IMR-90 (cell line): ENCODE measurements at places on chromosomes 1 and 21. TPM values are rescaled to one million over a fixed set of nuclear protein-coding genes. Genes with fewer than 3 reads are reported as not detected.

Gene NIBAN1
- 10.0 and 10.3 TPM in 2 replicates for total RNA-seq

Gene AKNAD1
- total RNA-seq = 0.18 and 0.28 TPM in 2 replicates

Gene ANKRD35
- total RNA-seq = 0.90 and 1.1 TPM in 2 replicates

Gene ZYG11B
- total RNA-seq = 46.1 and 55.2 TPM in 2 replicates

- peak; percentile 82 for DNase-seq
Observed at GRCh38 chr1:30756545-30757351, 826 bp downstream of the LAPTM5 start.

GRCh38 chr1:174060090-174060489 is 37.9 kb upstream of the RC3H1 start:
- DNase-seq = peak; percentile 22

Gene TNFRSF8
- under 0.01 TPM in 2 replicates for total RNA-seq

- no peak for DNase-seq
Observed at GRCh38 chr1:93349231-93350135, 3.8 kb downstream of the DR1 start.

Gene CORT
- not detected in 2 replicates for total RNA-seq

Gene SHE
- total RNA-seq = not detected in 2 replicates
